T-helper 17 cell (primary cell): ENCODE measurements at places on chromosomes 2 and 18.

GRCh38 chr18:10378688-10379420 is 75.6 kb upstream of the APCDD1 start:
- DNase-seq: no peak

DNA sequence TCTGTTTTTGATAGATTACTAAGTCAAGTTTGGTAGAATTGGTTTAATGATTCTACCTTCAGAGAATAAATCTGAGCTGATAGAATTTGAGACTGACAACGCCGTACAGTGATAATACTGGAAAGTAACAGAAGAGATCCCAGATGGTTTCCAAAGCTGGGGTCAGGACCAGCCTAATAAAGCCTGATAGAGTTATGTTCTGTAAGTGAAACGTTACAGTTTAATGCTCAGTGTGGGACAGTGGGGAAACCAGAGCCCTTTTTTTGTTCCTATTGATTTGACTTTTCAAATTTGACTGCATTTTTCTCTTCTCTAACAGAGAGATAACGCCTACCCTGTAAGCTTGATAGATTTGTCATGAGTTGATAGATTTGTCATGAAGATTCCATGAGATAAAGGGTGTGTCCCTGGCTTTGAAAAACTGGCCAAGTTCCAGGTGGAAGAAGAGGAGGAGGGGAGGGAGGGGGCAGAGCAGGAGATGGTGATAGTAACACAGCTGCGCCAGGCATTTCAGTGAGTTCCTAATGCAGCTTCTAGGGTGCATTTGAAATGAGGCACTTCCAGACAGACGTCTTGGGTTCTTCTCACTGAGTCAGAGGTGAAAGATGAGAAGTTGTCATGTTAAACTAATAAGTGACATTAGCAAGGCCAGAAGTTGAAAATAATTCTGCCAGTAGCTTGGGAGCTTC is 65.1 kb downstream of the CERS6 start:
- no peak for DNase-seq

DNA sequence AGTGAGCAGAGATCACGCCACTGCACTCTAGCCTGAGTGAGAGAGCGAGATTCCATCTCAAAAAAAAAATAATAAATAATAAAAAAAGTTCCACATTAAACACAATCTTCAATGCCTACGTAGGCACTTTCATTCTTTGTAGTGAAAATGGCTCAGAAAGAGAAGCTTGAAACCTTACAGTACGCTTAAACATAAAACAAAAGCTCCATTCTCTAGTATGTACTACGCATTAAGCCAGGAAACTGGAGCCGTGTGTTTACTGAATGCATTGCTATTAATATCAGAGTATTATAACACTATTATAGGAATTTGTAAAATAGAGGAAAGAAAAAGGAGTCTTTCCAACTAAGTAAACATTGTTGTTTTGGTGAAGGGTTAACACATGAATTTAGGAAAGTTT is 41.3 kb upstream of the LMAN1 start:
- DNase-seq: no peak

DNA sequence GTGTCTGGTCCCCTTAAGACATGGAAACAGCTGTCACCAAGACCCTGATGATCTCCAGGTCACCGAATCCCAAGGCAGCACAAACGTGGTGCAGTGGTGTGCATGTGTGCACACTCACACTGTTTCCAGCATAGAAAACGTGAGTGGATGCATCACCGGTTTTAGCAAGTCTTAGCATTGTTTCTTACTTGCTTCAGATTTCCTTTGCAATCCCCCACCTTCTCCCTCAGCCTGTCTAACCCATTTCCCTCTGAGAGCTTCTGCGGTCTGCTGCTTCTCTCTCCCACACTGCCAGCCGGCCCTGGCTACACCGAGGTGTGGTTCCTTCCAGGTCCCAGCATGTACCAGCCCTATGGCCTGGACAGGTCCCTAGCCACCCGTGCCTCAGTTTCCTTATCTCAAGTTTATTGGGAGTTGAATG is 343.4 kb upstream of the HS6ST1 start:
- DNase-seq: no peak

DNA sequence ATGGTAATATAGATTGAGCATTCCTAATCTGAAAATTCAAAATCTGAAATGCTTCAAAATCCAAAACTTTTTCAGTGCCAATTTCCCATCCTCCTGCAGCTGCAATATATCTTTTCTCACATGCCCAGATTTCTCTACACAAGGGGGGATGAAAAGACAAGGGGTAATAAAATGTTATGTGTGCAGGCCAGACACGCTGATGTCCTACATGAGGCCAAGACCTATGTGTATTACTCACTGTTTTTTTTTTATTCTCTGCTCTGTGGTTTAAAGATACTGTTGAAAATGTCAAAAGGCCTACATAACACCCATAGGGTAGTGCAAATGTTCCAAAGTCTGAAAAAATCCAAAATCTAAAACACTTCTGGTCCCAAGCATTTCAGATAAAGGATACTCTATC is 41.2 kb upstream of the CWC22 start:
- no peak for DNase-seq

DNA sequence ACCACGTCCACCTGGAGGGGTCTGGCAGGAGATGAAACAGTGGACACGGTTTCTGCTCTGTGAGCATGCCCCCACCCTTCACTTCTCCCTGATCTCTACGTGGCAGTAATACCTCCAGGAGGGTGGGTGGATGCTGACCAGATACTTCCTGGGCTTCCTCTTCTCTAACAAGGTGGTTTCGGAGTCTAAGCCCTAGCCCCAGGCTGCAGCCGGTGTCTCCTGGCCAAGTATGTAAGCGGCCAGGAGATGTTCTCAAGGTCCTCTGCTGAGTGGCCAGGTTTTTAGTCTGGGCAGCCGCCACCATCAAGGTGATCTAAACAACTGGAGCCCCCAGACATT is 101.8 kb upstream of the ASB18 start:
- no peak for DNase-seq

DNA sequence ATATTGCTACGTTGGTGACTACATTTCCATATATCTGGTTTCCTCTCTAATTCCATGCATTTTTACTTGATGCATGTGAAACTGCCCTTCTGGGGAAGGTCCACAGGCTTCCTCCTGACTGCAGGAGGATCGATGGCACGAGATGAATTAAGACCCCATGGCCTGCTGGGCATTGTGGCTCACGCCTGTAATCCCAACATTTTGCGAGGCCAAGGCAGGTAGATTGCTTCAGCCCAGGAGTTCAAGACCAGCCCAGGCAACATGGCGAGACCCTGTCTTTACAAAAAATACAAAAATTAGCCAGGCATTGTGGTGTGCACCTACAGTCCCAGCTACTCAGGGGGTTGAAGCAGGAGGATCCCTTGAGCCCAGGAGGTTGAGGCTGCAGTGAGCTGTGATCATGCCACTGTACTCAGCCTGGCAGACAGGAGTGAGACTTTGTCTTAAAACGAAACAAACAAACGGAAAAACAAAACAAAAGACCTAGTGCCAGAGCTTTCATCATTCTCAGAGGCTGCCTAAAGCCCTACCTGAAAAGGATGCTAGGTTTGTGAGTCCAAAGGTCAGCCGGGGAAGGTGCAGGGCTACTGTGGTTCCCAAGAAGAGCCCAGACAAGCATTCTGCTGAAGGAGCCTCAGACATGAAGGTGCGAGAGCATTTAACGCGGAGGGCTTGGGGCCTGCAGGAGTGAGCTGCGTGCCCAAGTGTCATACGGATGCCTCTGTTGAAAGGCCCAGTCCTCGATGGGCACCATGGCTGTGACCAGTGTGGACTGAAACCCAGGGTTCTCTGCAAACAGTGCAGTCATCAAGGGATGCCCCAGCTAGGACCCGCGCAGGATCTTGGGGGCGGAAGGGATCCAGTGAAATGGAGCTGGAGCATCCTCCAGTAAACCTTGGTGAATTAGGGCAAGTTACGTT is 21.6 kb downstream of the GPR55 start:
- no peak for DNase-seq

GRCh38 chr2:85445316-85446295 is 27.1 kb downstream of the SH2D6 start:
- DNase-seq: no peak

DNA sequence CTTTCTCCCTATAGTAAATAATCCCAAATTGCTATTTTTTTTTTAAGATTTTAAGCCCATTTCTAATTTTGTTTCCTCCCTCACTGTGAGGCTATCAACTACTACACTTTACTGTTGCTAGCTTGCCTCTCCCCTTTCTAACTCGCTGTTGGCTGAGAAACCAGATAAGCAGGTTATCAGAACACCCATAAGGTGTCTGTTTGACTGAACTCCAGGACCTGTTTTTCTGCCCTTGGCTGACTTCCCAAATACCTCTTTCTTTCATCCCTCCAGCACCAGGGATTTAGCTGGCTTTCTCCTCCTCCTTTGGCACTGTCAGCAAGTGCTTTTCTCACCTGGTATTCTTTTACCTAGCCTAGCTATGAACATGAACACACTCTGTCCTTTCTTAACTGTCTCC is 11.1 kb downstream of the TRAK2 start:
- no peak for DNase-seq

- DNase-seq: no peak
These were observed 147.2 kb downstream of the MBP start for GRCh38 chr18:76985156-76985950.

DNA sequence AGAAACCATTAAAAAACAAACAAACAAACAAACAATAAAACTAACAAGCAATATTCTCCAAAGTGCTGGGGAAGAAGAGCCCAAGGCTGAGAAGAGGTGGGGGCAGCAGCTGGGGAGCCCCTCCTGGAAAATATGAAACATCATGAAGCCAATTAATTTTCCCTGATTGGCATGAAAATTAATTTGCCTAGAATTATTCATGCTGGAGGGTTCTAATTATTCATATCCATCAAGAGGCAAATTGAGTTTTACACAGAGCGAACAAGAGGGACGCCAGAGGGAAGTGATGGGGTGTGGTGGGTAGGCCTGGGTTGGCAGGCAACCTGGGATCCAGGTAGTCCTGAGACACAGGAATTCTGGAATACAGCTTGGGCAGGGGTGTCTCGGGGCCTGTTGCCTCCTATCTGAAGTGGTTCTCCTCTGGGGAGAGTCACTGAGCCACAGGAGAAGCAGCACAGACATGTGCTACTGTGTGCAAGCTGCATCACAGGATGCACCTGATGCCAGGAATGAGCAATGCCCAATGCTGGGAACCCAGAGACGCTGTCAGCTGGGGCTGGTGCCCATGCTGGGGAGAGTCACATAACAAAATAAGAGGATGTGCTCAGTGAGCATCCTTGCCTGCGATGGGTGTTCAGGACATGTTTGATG is 100.5 kb downstream of the TEX51 start:
- DNase-seq: no peak

DNA sequence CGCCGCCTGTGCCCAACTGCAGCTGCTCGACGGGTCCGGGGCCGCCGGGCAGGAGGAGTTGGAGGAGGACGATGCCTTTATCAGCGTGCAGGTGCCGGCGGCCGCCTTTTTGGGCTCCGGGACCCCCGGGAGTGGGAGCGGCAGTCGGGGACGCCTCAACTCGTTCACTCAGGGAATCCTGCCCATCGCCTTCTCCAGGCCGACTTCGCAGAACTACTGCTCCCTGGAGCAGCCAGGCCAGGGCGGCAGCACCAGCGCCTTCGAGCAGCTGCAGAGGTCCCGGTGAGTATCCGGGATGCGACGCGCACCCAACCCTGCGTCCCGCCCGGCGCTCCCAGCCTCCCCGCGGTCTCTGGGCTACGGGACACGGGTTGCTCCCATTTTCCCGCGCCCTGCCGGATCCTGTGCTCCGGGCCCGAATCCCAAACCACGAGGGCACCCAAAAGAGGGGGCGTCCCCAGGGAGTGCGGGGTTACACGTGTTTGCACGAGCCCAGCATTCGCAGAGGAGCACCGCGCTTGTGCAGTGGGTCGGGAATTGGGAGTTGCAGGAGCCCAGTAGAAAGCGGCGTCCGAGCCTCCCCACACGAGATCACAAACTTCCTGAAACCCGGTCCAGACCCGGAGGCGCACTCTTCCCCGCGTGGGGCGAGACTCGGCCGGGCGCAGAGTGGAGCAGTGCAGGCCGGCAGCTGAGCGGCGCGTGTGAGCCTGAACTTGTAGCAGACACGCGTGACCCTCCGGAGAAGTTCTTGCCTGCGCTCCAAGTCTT is 1.2 kb downstream of the CABLES1 start:
- no peak for DNase-seq
